Gastrocnemius medialis (tissue), 4 donors: ENCODE measurements at places on chromosomes 5 and 9. TPM values are rescaled to one million over a fixed set of nuclear protein-coding genes. Genes with fewer than 3 reads are reported as not detected.

The ZNF189 gene
- 10.2 TPM for total RNA-seq

The ABLIM3 gene
- 62.8 TPM for total RNA-seq

The PRSS3 gene
- total RNA-seq: 0.46 TPM

The TNC gene
- 17.6 TPM for total RNA-seq

The NMUR2 gene
- total RNA-seq: not detected

The ABO gene
- total RNA-seq: not detected

The KIAA1191 gene
- total RNA-seq: 85.1 TPM

The MTREX gene
- total RNA-seq: 124 TPM

The SPIN1 gene
- 6.6 TPM for total RNA-seq

The PFN3 gene
- not detected for total RNA-seq

The SIT1 gene
- not detected for total RNA-seq

The LRRTM2 gene
- total RNA-seq: 0.05 TPM

- H3K27ac ChIP-seq: no peak overlapping the region
- H3K4me3 ChIP-seq: no peak overlapping the region
- peaks cover under 1% of the 10 kb centered on the region for H3K4me1 ChIP-seq
Measured at GRCh38 chr9:994005-994404, 17.6 kb downstream of the DMRT3 start.

- H3K4me3 ChIP-seq: no peak overlapping the region
- H3K36me3 ChIP-seq: no peaks in the 10 kb centered on the region
- no peak overlapping the region for H3K27ac ChIP-seq
- peaks cover 5% of the 10 kb centered on the region for H3K4me1 ChIP-seq
Measured at GRCh38 chr5:179348843-179349242, 3.6 kb upstream of the ADAMTS2 start.

DNA sequence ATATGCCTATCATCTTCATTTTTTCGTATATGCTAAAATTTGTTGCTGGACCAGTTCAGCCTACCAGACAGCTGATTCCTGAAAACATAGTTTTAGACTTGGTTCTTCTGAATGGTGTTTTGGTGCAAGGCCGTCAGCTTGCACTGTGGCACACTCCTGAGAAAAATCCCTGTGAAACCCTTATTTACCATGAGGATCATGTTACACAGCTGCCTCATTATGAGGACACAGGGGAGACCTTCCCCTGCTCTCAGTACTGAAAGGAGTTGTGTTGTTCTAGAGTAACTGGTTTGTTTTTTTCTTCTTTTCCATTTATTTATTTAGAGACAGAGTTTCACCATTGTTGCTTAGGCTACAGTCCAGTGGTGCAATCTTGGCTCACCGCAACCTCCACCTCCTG lies 37.6 kb downstream of the MAST4 start:
- H3K27me3 ChIP-seq: no peaks in the 10 kb centered on the region
- H3K27ac ChIP-seq: no peak overlapping the region
- no peaks in the 10 kb centered on the region for H3K36me3 ChIP-seq

DNA sequence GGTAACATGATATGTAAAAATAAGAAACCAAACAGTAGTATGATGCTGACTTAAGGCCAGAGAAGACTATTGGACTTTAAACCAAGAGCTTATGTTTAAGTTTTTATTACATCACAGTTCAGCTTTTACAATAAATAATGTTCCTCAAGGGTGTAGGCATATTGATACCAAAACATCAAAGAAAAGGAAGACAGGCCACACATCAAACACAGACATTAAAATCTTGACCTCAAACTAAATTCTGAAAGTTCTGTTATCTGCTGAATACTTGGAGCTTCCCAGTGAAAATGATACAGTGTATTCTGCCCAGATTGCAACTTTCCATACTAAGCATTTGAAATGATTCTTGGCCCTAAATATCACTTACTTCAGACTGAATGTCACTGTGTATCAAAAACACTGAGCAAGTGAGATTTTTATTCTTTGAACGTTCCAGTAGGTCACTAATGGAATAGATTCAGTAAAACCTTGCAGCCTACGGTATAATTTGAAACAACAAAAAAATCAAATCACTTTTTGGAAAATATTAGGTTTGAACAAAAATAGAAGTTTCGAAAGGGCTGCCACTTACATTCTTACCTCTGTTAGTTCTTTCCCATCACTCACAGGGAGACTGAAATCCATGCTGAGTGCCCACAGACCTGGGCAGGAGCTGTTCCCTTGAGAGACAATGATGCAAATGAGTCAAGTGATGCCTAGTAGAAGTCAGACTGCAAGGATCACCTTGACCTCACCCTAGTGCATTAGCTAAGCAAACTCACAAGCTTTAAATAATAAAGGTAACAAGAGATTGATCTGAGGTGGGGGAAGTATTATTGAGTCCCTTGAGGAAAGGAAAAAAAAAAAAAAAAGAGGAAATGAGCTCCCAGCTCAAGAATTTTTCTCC lies 2.5 kb downstream of the LPAR1 start:
- H3K27ac ChIP-seq: peak overlapping the region; percentile 57
- no peaks in the 10 kb centered on the region for H3K36me3 ChIP-seq
- H3K27me3 ChIP-seq: peaks cover 40% of the 10 kb centered on the region
- H3K4me3 ChIP-seq: peak overlapping the region; percentile 57
- DNase-seq: no peak
- H3K4me1 ChIP-seq: no peaks in the 10 kb centered on the region

DNA sequence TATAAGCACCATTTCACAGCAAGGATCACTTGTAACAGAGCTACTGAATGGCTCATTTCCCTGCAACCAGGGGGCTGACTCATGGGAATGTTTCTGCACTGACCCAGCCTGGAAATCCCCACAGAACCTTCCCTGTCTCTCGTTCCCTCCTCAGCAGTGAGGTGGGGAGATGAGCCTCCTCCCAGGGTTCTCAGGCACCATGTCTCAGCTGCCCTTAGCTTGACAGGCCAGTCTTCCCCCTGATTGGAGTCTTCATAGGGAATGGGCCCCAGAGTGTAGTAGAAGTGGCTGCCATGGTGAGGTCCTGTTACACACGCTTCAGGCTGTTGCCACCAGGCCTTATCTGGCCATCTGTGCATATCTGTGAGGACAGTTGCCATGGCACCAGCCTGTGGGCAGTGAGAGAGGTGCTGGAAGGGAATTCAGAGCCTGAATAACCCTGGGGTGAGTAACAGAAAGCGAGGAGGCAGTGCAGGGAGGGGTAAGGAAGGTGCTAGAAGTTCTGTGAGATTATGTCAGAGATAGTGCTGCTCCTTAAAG lies 324.4 kb downstream of the ENC1 start:
- DNase-seq: no peak
- no peak overlapping the region for H3K4me3 ChIP-seq
- no peak overlapping the region for H3K27ac ChIP-seq
- no peaks in the 10 kb centered on the region for H3K27me3 ChIP-seq
- no peaks in the 10 kb centered on the region for H3K36me3 ChIP-seq

- no peaks in the 10 kb centered on the region for H3K27me3 ChIP-seq
- no peak overlapping the region for H3K27ac ChIP-seq
- no peak overlapping the region for H3K4me3 ChIP-seq
- DNase-seq: no peak
- peaks cover 19% of the 10 kb centered on the region for H3K4me1 ChIP-seq
- peaks cover 20% of the 10 kb centered on the region for H3K36me3 ChIP-seq
Measured at GRCh38 chr5:138180183-138180782, 1.4 kb downstream of the KIF20A start.

- no peak overlapping the region for H3K27ac ChIP-seq
- H3K27me3 ChIP-seq: no peaks in the 10 kb centered on the region
- no peak overlapping the region for H3K4me3 ChIP-seq
- no peaks in the 10 kb centered on the region for H3K36me3 ChIP-seq
Measured at GRCh38 chr9:117682955-117683710, 21.1 kb upstream of the TLR4 start.

GRCh38 chr9:112265391-112265790 lies 68.0 kb downstream of the PTBP3 start:
- H3K4me3 ChIP-seq: no peak overlapping the region
- no peak overlapping the region for H3K27ac ChIP-seq
- DNase-seq: no peak

DNA sequence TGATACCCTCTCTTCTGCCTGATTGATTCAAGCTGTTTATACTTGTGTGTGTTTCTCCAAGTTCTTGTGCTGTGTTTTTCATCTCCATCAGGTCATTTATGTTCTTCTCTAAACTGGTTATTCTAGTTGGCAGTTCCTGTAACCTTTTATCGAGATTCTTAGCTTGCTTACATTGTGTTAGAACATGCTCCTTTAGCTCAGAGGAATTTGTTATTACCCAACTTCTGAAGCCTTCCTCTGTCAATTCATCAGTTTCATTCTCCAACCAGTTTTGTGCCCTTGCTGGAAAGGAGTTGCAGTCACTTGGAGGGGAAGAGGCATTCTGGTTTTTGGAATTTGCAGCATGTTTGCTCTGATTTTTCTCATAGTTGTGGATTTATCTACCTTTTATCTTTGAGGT lies 126.2 kb upstream of the FTMT start:
- no peaks in the 10 kb centered on the region for H3K4me1 ChIP-seq
- DNase-seq: no peak
- H3K27ac ChIP-seq: no peak overlapping the region
- no peaks in the 10 kb centered on the region for H3K36me3 ChIP-seq
- H3K4me3 ChIP-seq: no peak overlapping the region
- no peaks in the 10 kb centered on the region for H3K27me3 ChIP-seq

GRCh38 chr5:72600391-72600981 lies 93.3 kb upstream of the ZNF366 start:
- H3K36me3 ChIP-seq: no peaks in the 10 kb centered on the region
- DNase-seq: no peak
- no peak overlapping the region for H3K4me3 ChIP-seq
- H3K4me1 ChIP-seq: peaks cover 13% of the 10 kb centered on the region
- H3K27ac ChIP-seq: no peak overlapping the region
- no peaks in the 10 kb centered on the region for H3K27me3 ChIP-seq

- no peaks in the 10 kb centered on the region for H3K27me3 ChIP-seq
- no peak overlapping the region for H3K4me3 ChIP-seq
- H3K36me3 ChIP-seq: no peaks in the 10 kb centered on the region
- peaks cover 34% of the 10 kb centered on the region for H3K4me1 ChIP-seq
Measured at GRCh38 chr9:135909371-135909770, 2.0 kb upstream of the CAMSAP1 start.

DNA sequence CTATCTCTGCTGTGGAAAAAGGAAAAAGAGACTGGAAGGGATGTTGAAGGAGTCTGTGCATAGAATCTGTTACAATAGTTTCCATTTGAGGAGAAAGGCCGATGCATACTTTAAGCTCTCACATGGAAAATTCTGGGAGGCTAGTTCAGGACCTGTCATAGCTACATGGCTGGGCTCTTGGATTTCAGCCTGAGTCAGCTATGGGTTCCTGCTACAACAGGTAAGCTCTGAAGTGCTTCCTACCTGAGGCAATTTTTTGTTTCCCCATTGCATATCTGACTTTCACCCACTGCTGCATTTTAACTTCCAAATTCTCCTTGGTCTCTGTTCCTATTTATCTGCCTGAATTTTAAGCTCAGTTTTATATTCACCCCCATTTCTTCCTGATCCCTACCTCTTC lies 310.7 kb downstream of the RAB3C start:
- no peaks in the 10 kb centered on the region for H3K27me3 ChIP-seq
- no peaks in the 10 kb centered on the region for H3K36me3 ChIP-seq
- no peak overlapping the region for H3K27ac ChIP-seq
- peaks cover 22% of the 10 kb centered on the region for H3K4me1 ChIP-seq
- DNase-seq: no peak

GRCh38 chr9:129885018-129885669 lies 49.9 kb downstream of the USP20 start:
- H3K27ac ChIP-seq: peak overlapping the region; percentile 68
- no peak for DNase-seq
- H3K36me3 ChIP-seq: no peaks in the 10 kb centered on the region
- peak overlapping the region; percentile 23 for H3K4me3 ChIP-seq

- H3K27ac ChIP-seq: no peak overlapping the region
- DNase-seq: no peak
- H3K4me1 ChIP-seq: no peaks in the 10 kb centered on the region
Measured at GRCh38 chr5:112795944-112796678, 58.4 kb downstream of the APC start.

- no peaks in the 10 kb centered on the region for H3K27me3 ChIP-seq
- no peak for DNase-seq
- H3K4me1 ChIP-seq: no peaks in the 10 kb centered on the region
- no peak overlapping the region for H3K4me3 ChIP-seq
Measured at GRCh38 chr5:108919591-108920326, 172.1 kb downstream of the FER start.

GRCh38 chr9:117034866-117035265 lies 347.8 kb downstream of the TRIM32 start:
- DNase-seq: no peak
- no peak overlapping the region for H3K4me3 ChIP-seq
- H3K36me3 ChIP-seq: no peaks in the 10 kb centered on the region

DNA sequence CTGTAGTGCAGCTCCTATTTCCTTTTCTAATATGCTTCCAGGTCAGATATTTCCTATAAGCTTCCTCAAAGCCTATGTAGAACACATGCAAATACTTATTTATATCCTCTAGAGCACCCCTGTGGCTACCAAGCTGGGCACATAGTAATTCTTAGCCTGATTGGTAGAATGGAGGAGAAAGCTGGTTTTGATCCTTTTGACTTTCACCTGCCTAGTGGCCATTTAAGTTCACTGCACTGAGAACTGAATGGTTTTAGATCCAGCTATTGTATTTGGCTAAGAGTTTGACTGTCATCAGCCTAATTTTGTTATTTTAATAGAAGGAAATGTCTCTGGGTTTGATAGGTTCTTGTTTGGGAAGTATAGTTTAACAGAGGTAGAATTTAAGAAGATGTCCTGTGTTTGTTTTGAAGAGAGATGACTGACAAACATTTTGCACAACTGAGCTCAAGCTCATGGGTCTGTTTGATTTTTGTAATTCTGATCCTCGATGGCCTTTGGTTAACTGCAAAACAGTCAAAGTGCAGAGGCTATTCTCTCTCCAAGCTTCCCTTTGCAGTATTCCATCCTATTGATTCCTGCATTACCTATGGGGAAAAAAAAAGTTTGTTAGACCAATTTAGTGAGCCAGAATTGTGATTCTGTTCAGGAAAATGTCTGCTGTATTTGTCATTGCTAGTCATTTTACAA lies 85.4 kb downstream of the KCNN2 start:
- no peaks in the 10 kb centered on the region for H3K27me3 ChIP-seq
- H3K27ac ChIP-seq: no peak overlapping the region
- no peak overlapping the region for H3K4me3 ChIP-seq
- no peak for DNase-seq
- H3K36me3 ChIP-seq: no peaks in the 10 kb centered on the region
- H3K4me1 ChIP-seq: peaks cover 6% of the 10 kb centered on the region

GRCh38 chr9:132690696-132691095 lies 20.4 kb downstream of the GTF3C4 start:
- H3K27ac ChIP-seq: no peak overlapping the region
- H3K4me1 ChIP-seq: no peaks in the 10 kb centered on the region
- H3K27me3 ChIP-seq: no peaks in the 10 kb centered on the region
- H3K36me3 ChIP-seq: peaks cover 45% of the 10 kb centered on the region
- H3K4me3 ChIP-seq: no peak overlapping the region

GRCh38 chr9:134103391-134103998 lies 32.4 kb upstream of the WDR5 start:
- no peaks in the 10 kb centered on the region for H3K4me1 ChIP-seq
- DNase-seq: no peak
- peaks cover 7% of the 10 kb centered on the region for H3K27me3 ChIP-seq
- H3K36me3 ChIP-seq: no peaks in the 10 kb centered on the region
- no peak overlapping the region for H3K4me3 ChIP-seq
- no peak overlapping the region for H3K27ac ChIP-seq
